ENCODE measurements at places on chromosomes 6 and 20. TPM values are rescaled to one million over a fixed set of nuclear protein-coding genes. Genes with fewer than 3 reads are reported as not detected.

Gene TNXB
- 4.8 TPM for total RNA-seq

Gene ALDH5A1
- total RNA-seq = 0.64 TPM

Gene UBE2C
- 13.5 TPM for total RNA-seq

Gene NRSN1
- not detected for total RNA-seq

Gene DSN1
- 16.8 TPM for total RNA-seq

Gene NAPB
- 9.5 TPM for total RNA-seq

Gene SYCP2
- total RNA-seq = 3.0 TPM

Gene NDUFAF4
- 11.7 TPM for total RNA-seq

Gene DPPA5
- total RNA-seq = not detected

Gene ELOVL4
- total RNA-seq = 9.1 TPM

Gene HELZ2
- 29.0 TPM for total RNA-seq

Gene PPP1R14C
- total RNA-seq = not detected

- DNase-seq = peak; percentile 50
Measured at GRCh38 chr6:36430351-36430750, 12.3 kb downstream of the PXT1 start.

DNA sequence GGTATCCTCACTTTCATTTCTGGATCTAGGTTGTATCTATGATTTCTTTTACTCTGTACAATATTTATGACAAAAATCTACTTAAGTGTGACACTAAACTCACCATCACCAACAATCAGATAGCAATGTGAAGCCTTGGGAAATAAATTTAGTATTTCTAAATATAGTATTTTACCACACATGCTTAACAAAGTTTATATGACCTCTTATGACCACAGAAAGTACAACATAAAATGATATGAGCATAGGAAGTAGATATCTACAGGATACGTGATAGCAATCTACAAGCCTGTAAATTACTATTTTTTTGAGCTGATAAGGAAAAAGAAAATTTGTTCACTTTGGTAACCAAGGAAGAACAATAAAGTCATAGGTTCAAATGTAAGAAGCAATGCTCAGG lies 910.4 kb upstream of the CITED2 start:
- no peak for DNase-seq

- DNase-seq = peak; percentile 81
Measured at GRCh38 chr6:2854396-2854982, 12.8 kb upstream of the SERPINB1 start.

DNA sequence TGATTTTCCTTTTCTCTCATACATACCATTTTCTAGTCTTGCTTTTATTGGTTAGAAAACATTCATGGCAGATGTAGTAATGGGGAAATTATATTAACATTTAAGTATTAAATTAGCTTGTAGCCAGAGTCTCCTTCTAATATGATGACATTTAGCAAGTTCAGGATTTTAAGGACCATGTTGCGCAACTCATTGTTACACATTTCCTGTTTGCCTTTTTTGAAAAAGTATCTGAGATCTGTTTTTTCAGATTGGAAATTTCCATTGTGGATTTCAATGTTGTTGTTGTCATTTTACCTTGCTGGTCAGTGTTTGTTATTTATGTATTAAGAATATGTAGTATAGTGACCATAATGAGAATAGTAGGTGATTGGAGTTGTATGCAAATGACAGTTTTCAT lies 38.7 kb downstream of the CDKAL1 start:
- DNase-seq = peak; percentile 85

DNA sequence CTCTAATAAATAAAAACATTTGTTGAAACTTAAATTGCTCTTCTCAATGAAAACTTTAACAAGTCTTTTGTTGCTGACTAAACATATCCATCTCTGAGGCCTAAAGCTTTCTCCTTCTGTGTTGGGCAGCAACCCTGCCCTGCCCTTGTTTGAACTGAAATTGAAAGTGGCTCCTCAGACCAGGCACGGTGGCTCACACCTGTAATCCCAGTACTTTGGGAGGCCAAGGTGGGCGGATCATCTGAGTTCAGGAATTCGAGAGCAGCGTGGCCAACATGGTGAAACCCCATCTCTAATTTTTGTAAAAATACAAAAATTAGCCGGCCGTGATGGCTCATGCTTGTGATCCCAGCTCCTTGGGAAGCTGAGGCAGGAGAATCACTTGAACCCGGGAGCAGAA lies 29.2 kb upstream of the GNRH2 start:
- no peak for DNase-seq

GRCh38 chr6:38118791-38119365 lies 299.4 kb downstream of the ZFAND3 start:
- no peak for DNase-seq

- no peak for DNase-seq
Measured at GRCh38 chr6:130647246-130647645, 180.0 kb upstream of the SMLR1 start.

- no peak for DNase-seq
Measured at GRCh38 chr20:11972478-11972877, 54.8 kb downstream of the BTBD3 start.

- no peak for DNase-seq
Measured at GRCh38 chr20:1973601-1974440, 20.0 kb downstream of the PDYN start.

DNA sequence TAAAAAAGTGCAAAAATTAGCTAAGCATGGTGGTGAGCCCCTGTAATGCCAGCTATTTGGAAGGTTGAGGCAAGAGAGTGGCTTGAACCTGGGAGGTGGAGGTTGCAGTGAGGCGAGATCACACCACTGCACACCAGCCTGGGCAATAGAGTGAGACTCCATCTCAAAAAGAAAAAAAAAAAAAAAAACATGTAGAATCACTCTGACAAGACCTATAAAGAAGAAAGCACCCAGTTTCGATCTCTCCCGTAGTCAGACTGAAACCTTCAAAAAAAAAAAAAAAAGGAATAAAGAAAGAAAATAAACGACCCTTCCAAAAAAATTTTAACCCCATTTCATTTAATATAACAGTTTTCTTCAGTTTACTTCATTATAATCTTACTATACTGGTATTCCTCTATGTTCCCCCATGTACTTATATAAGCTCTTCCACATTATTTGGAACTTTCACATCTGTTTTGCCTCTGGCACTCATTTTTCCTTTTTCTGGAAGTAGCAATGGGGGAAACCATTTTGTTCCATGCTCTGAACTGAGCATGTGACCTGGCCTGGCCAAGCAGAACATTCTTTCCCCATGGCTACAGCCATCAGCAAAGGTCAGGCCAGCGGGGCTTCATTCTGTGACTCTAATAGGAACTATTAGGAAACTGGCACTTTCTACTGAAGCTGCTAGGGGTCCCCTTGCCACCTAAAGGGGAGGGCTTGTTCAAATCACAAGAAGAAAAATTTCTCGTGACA lies 9.6 kb downstream of the SLC18B1 start:
- no peak for DNase-seq

DNA sequence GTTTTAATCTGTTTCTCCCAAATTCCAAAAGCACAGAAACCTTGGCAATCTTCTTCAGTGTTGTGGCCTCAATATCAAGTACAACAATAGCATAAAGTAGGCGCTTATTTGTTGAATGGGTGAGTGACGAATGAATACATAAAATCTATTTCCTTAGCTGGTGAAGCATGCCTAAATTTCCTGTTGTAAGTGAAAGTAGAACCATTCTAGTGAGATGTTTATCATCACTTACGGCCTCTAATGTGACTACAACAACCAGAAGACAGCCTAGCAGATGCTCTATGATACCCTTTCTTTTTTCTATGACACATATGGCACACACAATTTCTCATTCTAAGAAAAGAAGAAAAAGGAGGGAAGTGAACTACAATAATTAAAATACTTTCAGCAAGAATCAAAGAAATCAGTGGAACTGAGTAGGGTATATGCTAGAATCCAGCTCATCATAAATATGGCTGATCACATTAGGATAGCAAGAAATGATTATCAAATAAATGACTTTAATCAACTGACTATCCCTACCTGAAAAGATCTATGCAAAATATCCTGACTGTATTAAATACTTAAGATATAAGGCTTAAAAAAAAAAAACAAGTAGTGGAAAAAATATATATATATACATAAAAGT lies 67.4 kb downstream of the BTBD9 start:
- DNase-seq = peak; percentile 11

GRCh38 chr20:21921251-21921650 lies 215.8 kb downstream of the PAX1 start:
- DNase-seq = no peak

DNA sequence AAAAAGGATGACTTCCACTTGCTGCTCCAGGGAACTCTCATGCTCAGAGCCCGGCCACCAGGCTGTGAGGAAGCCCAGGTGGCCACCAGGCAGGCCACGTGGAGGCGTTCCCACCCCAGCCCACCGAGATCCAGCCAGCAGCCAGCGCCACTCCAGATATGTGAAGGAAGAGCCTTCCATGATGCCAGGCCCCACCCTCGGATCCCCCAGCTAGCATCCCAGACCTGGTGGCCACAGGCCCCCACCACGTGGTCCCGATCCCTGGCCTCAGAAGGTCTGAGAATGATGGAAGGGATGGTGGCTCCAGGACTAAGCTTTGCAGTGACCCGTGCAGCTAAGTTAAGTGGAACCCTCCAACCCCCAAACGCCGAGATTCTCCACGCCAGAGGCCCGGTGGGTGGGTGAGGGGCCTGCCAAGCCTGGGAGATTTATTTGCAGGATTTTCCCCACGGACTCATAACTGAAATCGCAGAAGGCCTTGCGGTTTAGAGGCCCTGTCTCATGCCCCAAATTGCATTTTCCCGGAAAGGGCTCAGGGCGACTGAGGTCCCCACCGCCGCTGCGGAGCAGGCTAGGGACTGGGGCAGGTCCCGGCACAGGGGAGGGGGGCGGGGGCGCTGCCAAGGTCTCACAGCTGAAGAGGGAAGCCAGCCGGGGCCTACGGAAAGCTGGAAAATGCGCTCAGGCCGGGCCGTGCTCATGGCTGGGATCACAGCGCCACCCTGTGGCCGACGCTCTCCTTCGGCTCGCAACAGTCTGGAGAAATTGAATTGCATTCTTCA lies 31.1 kb upstream of the CST7 start:
- peak; percentile 61 for DNase-seq

GRCh38 chr6:44923444-44923843 lies 404.7 kb upstream of the RUNX2 start:
- DNase-seq = peak; percentile 5

- DNase-seq = no peak
Measured at GRCh38 chr6:66390393-66390792, 683.4 kb upstream of the EYS start.

GRCh38 chr6:132820629-132821381 lies 6.4 kb downstream of the RPS12 start:
- peak; percentile 32 for DNase-seq

DNA sequence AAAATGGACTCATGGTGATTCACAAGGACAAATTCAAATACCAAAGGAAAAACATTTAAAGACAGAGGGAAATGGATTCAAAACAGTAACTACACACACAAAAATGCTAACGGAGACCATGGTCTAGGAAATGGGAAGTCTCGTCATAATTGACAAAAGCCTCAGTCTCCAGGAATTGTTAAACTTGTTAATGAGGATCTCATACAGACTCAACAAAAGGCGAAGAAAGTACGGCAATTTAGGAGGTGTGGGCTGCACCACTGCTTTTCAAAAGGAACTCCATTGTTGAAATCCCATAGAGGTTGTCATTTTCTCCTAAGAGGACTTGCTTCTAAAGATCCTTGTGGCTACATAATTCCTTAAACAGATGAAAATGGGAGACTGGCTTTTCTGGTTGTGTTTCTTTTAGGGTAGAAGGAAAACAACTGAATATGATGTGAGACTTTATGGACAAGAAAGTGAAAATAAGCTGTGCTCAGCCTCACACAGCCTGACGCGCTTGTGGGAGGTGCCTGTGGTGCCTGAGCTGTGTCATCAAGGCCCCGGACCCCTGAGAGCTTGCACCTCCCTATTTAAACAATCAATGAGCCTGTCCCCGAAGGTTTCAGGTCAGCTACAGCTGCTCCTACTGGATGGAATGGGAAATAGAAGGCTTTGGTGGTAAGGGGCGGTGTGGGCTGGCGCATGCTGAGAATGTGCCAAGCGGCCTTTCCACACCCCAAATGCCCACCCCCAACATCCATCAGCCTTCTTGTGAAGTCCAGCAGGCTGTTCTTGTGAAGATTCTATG lies 2.5 kb upstream of the CLDN20 start:
- no peak for DNase-seq

GRCh38 chr6:100506651-100507050 lies 41.9 kb upstream of the SIM1 start:
- peak; percentile 27 for DNase-seq

GRCh38 chr20:63635431-63636141 lies 8.7 kb upstream of the GMEB2 start:
- DNase-seq = no peak

DNA sequence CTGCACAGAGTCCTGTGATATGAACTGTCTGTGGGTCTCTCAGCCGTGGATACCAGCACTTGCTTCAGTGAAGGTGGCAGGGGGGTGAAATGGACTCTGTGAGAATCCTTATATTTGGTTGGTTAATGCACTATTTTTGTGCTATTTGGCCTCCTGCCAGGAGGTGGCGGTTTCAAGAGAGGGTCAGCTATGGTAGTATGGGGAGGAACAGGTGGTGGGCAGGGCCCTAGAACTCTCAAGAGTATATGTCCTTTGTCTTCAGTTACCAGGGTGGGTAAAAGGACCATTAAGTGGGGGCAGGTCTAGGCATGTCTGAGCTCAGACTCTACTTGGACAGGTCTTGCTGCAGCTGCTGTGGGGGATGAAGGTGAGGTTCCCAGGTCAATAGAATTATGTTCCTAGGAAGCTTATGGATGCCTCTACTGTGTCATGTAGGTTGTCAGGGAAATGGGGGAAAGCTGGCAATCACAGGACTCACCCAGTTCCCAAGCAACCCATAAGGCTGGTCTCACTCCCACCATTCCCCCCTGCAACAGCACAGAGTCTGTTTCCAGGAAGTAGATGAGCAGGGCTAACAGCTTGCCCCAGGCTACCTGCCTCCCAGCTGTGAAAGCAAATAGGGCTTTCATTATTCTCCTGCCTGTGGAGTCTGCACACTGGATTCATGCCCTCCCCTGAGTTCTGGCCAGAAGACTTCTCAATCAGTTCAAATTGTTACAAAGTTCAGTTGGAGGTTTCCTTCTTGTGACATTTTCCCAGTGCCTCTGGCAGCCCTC lies 56.8 kb upstream of the PHIP start:
- DNase-seq = no peak

- DNase-seq = no peak
Measured at GRCh38 chr6:166194914-166195859, 27.5 kb upstream of the TBXT start.
